IMR-90 (cell line): ENCODE measurements at places on chromosomes 11 and 22. TPM values are rescaled to one million over a fixed set of nuclear protein-coding genes. Genes with fewer than 3 reads are reported as not detected.

CAPN5 gene
- 8.1 TPM in 2 replicates for total RNA-seq

DNA sequence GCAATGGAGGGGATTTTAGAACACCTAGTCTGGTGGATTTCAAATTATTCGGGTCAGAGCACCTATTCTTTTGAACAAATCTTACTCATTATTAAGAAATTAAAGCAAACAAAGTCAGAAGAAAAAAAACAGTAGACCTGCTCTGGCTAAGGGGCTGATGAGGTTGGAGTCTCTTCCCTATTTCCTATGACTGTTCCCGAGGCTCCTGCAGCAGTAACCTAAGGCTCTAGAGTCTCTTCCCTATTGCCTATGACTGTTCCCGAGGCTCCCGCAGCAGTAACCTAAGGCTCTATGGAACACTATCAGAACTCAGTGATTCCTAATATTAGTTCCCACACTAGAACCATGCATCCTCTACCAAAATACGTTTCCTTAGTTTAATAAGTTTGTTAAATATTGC, 607.9 kb downstream of the NTM start:
- no peaks in the 10 kb centered on the region for H3K36me3 ChIP-seq
- no peak overlapping the region for H3K27ac ChIP-seq
- DNase-seq: no peak

GRCh38 chr22:35230839-35231584, 26.3 kb upstream of the HMGXB4 start:
- no peak for DNase-seq
- no peaks in the 10 kb centered on the region for H3K4me1 ChIP-seq
- no peaks in the 10 kb centered on the region for H3K36me3 ChIP-seq
- H3K4me3 ChIP-seq: no peak overlapping the region
- H3K27me3 ChIP-seq: peaks cover 25% of the 10 kb centered on the region
- H3K27ac ChIP-seq: no peak overlapping the region

APOBEC3C gene
- 5.6 and 6.6 TPM in 2 replicates for total RNA-seq

DNA sequence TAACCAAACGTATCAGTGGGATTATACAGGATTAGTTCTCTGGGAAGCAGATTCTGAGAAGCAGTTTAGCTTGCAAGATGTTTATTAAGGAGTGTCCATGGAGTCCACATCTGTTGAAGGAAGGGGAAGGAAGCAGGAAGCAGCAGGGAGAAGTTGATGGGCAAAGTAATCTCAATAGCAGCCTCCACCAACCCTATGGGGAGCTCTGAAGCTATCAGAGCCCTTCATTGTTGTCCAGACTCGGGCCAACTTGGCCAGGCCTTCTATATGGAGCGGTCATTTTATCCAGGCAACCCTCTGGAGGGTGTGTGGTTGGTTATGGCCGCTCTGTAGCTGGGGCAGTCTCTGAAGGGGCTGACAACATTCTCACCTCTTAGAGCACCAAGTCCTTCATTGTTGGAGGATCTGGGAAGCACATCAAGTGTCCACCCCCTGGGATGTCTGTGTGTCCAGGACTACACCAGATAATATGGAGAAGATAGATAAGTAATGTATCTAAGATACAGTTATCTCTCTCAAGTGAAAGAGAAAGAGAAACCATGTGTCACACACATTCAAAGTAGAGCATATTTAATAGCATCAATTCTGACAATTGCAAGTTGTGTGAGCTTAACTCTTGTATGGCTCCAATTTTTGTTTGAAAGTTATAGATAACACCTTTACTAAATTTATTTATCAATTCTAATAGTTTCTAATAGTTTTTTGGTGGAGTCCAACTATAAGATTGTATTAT, 101.7 kb upstream of the TRIM77 start:
- no peaks in the 10 kb centered on the region for H3K36me3 ChIP-seq
- H3K27me3 ChIP-seq: no peaks in the 10 kb centered on the region
- no peak for DNase-seq
- no peak overlapping the region for H3K4me3 ChIP-seq
- no peak overlapping the region for H3K27ac ChIP-seq

DNA sequence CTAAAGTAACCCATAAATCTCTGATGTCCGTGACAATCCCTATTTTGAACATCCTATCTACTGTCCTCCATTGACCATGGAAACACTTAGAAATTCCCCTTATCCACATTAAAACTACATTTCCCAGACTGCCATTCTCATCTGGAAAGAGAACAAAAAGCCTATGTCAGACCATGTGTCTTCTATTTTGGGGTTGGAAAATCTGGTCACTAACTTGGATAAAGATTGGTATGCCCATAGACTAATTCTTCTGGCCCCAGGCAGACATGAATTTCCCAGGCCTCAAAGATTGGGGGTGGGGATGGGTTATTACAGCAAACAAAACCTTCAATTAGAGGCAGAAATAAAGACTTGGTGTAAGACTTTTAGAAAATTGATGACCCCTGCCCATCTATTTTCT, 30.9 kb upstream of the CREB3L1 start:
- H3K4me1 ChIP-seq: peaks cover 26% of the 10 kb centered on the region
- H3K27ac ChIP-seq: no peak overlapping the region
- peak; percentile 47 for DNase-seq
- H3K36me3 ChIP-seq: no peaks in the 10 kb centered on the region
- no peak overlapping the region for H3K4me3 ChIP-seq
- H3K27me3 ChIP-seq: no peaks in the 10 kb centered on the region

GRCh38 chr11:74345420-74345819, 34.0 kb upstream of the P4HA3 start:
- no peaks in the 10 kb centered on the region; the same call in 1 of the 2 replicates for H3K36me3 ChIP-seq
- peak; percentile 61 for DNase-seq
- H3K4me1 ChIP-seq: peaks cover 2% of the 10 kb centered on the region
- H3K4me3 ChIP-seq: no peak overlapping the region
- no peaks in the 10 kb centered on the region for H3K27me3 ChIP-seq

GRCh38 chr11:108906826-108907225, 242.0 kb downstream of the DDX10 start:
- no peaks in the 10 kb centered on the region for H3K36me3 ChIP-seq
- DNase-seq: peak; percentile 40
- peaks cover 16% of the 10 kb centered on the region for H3K4me1 ChIP-seq
- no peaks in the 10 kb centered on the region for H3K27me3 ChIP-seq
- no peak overlapping the region for H3K4me3 ChIP-seq

KCNE3 gene
- under 0.01 and 0.18 TPM in 2 replicates for total RNA-seq

- H3K4me3 ChIP-seq: no peak overlapping the region
- H3K4me1 ChIP-seq: no peaks in the 10 kb centered on the region
- DNase-seq: no peak
- H3K36me3 ChIP-seq: no peaks in the 10 kb centered on the region
- H3K27ac ChIP-seq: no peak overlapping the region
- peaks cover 9% of the 10 kb centered on the region for H3K27me3 ChIP-seq
These were observed 26.4 kb downstream of the IGLL5 start for GRCh38 chr22:22913989-22914388.

- H3K27ac ChIP-seq: no peak overlapping the region
- no peak overlapping the region for H3K4me3 ChIP-seq
- peaks cover 2% of the 10 kb centered on the region; the same call in 1 of the 2 replicates for H3K27me3 ChIP-seq
- H3K4me1 ChIP-seq: no peaks in the 10 kb centered on the region
- no peaks in the 10 kb centered on the region for H3K36me3 ChIP-seq
These were observed 93.8 kb downstream of the TRIM29 start for GRCh38 chr11:120044011-120044675.

- peaks cover 3% of the 10 kb centered on the region; the same call in 1 of the 2 replicates for H3K4me1 ChIP-seq
- H3K36me3 ChIP-seq: no peaks in the 10 kb centered on the region
- H3K27ac ChIP-seq: no peak overlapping the region
- H3K4me3 ChIP-seq: no peak overlapping the region
- H3K27me3 ChIP-seq: peaks cover 11% of the 10 kb centered on the region; the same call in 1 of the 2 replicates
These were observed 12.3 kb upstream of the SOX10 start for GRCh38 chr22:37996515-37997246.

JHY gene
- total RNA-seq: 0.54 and 0.56 TPM in 2 replicates

ROBO4 gene
- total RNA-seq: 0.56 and 0.72 TPM in 2 replicates
